ENCODE measurements at places on chromosomes 12 and 14.
A peak's percentile ranks its signal among the peaks of the same experiment; 100 is the strongest.

- DNase-seq, result no peak
These were observed 17.3 kb downstream of the KLRK1 start for GRCh38 chr12:10372559-10372958.

DNA sequence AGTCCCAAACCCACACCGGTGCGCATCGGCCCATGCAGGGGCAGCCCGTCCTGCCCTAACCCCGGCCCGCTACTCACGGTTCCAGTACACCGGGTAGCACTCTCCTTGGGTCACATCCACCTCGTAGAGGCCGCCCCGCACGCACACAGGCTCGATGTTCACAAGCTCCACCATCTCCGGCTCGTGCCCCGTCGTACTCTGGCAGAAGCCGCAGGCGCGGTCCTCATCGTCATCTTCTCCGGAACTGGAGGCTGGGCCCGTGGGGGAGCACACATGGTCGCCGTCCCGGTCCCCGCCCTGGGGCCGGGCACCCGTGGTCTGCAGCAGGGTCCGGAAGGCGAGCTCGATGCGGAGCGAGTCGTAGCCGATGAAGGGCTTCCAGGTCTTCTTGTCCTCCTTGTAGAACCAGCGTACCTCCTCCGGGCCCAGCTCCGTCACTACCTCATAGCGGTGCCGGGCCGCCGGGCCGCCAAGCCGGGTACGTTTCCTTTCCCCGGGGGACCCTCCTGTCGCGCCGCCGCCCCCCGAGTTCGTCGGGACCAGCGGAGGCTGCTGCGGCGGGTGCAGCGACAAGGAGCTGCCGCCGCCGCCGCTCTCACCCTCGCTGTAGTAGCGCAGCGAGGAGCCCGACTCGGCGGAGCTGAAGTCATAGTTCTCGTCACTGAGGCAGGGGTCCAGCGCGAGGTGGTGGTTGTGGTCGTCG lies 788 bp downstream of the DDHD1 start:
- peak; percentile 89 for DNase-seq

DNA sequence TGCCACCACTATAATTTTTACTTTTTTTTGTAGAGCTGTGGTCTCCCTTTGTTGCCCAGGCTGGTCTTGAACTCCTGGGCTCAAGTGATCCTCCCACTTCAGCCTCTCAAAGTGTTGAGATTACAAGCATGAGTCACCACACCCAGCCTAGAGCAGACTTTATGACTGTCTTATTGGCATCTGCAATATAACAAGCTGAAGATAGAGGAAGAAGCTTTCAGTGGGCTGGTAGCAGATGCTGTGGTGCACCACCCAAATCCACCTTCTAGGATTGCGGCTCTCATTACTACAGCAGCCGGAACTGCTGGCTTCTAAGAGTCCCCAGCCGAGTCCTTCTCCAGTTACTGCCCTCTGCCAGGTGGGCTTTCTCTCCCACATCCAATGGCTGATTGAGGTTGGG lies 7.6 kb upstream of the STK38L start:
- no peak for DNase-seq

DNA sequence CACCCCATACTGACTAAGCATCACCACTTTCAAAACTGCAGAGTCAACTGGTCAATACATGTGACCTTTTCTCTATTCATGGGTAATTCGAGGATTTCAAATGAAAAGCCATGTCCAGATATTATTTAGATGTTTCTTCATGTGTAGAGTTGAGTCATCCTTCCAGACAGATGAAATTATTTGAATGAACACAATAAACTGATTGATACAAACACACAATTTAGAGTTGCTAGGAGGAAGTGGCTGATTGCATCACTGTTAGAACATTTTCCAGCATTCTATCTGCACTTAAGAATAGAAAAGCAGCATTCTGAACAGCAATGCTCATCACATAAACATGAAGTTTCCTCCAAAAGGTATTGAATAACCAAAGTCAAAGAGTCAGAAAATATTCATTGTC lies 273.5 kb upstream of the SOX5 start:
- DNase-seq, result peak; percentile 14

DNA sequence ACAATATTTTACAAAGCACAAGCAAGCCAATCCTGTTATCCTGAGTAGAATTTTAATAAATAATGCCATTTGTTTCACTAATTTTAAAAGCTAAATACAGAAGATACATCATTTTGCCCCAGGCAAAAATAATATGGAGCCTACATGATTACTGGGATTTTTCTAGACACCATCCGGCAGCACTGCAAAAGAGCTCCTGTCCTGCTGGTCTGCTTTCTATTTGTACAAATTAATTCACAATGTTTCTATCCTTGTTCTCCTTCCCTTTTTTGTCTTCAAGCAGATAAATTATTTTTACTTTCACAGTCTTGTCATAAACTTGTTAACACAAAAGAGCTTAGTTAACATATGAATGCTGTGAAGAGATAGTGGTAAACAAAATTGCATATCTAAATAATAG lies 4.6 kb downstream of the SIX1 start:
- DNase-seq, result peak; percentile 51

DNA sequence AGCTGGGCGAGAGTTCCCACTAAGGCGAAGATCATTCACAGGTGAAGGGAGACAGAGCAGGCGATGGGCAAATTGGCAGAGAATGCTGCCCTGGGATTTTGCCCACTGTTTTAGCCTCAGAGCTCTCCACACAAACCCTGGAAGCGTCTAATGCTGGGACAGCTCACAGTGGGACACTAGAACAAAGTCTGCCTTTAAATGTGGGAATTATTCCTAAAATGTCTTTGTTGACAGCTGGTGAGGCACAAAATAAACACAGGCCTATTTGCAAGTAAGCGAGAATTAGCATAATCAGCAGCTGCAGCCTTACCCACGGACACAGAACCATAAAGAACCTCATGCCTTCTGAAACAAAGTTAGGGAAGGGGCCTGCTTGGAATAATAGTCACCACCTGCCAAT lies 824.5 kb downstream of the AACS start:
- DNase-seq, result no peak

DNA sequence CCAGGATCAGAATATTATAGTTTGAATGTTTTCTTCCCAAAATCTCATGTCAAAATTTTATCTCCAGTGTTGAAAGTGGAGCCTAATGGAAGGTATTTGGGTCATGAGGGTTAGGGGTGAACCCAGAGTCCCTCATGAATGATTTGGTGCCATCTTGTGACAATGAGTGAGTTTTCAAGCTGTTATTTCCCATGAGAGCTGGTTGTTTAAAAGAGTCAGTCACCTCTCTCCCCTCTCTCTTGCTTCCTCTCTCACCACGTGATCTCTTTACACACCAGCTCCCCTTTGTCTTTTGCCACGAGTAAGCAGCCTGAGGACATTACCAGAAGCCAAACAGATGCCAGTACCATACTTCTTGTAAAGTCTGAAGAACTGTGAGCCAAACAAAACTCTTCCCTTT lies 561.6 kb downstream of the RERGL start:
- DNase-seq, result no peak

- no peak for DNase-seq
These were observed 21.2 kb downstream of the APPL2 start for GRCh38 chr12:105214670-105215375.

- DNase-seq, result peak; percentile 90
These were observed 12.4 kb downstream of the MSI1 start for GRCh38 chr12:120356567-120357030.

- no peak for DNase-seq
These were observed 295.3 kb upstream of the SOX5 start for GRCh38 chr12:24244801-24245200.

- no peak for DNase-seq
These were observed 121.8 kb downstream of the BBS10 start for GRCh38 chr12:76226397-76226796.

DNA sequence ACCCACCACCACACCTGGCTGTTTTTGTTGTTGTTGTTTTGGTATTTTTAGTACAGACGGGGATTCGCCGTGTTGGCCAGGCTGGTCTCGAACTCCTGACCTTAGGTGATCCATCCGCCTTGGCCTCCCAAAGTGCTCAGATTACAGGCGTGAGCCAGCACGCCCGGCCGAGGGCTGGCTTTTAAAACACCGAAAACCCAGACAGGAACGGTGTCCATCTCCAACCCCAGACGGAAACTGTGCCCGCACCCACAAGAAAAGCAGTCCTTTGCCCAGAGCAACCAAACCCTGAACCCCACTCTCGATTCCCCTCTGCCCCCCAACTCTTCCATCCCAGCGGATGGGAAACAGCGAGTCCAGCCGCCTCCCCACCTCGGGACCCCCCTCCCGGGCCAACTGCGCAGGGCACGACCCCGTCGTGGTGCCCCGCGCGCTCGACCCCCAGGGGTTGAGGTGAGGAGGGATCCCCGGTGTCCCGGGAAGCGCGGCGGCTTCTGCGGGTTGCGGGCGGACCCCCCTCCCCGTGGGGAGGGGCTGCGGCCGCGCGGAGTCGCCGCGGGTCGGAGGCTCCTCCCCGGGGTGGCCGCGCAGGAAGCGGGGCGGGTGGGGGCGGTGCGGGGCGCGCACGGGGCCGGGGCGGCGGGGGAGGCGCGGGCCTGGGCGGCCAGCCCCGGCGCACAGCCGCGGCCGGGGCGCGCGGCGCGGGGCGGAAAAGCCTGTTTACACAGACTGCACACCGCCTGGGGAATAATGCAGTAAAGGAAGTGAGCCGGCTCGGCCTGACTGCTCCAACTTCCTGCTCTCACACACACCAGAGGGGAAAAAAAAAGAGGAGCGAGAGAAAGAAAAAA lies at the start of gene ELK3:
ELK3 (plus strand) TSS at position 651 of the 851 bp plus-strand sequence.
- peak; percentile 85 for DNase-seq

GRCh38 chr12:24198070-24198469 lies 248.6 kb upstream of the SOX5 start:
- DNase-seq, result peak; percentile 33

- peak; percentile 63 for DNase-seq
These were observed 991.2 kb downstream of the VRK1 start for GRCh38 chr14:97788364-97788763.

DNA sequence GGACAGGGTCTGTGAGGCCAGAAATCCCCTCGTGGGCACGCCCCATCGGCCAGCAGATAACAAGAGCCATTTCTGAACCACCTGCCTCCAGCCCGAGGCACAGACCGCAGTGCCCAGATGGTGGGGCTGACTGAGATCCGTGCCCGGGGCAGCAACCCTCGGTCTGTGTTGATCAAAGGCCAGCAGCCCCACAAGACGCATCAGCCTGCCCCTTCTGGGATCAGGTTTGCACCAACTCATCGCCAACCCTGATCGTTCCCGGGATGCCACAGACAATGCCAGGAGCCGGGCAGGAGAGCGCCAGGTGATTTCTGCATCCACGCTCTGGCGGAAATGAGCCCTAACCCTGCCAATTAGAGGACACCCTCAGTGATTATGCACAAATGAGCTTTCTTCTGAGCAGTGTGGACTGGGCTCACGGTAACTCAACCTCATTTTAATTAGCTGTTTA lies 64.5 kb downstream of the TESC start:
- DNase-seq, result no peak

GRCh38 chr12:124739953-124740561 lies 123.6 kb downstream of the SCARB1 start:
- peak; percentile 10 for DNase-seq

DNA sequence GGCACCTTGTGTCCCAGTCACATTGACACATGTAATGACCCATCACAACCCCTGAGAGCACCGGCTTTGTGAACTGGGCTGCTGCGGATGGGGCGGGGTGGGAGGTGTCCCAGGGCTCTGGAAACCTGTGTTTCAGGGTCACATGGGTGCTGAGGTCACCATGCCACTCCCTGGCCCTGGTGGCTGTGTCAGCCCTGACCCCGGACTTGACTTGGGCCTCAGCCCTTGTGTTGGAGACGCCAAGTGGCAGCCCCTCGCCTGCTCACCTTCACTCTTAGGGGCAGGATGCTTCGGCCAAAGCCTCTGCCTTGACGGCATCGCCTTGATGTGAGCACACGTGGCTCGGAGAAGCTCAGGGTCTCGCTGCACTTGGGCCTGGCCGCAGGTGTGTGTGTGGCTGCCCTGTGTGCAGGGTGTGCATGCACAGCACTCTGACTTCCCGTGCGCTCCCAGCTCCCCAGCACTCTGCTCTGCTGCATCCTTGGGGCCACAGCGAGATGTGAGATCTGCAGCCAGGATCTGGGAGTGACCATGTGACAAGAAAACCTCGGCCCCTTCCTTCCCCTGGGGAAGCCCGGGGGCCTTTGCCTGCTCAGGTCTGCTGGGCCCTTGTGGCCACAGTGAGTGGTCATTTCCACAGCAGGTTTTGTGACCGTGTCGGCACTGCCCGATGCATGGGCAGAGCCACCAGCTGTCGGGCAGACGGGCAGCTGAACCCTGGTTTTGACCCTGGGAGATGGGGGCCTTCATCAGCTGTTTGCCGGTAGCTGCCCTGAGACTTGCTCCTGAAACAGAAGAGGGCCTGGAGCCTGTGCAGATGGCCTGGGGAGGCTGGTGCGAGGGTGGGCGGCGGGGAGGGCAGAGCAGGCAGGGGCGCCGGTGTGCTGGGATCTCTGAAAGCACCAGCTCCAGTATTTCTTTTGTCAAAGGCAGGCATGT lies 167.4 kb downstream of the KIF26A start:
- DNase-seq, result no peak

- peak; percentile 35 for DNase-seq
These were observed 73.4 kb upstream of the EIF5 start for GRCh38 chr14:103260629-103261124.

- DNase-seq, result no peak
These were observed 32.6 kb downstream of the CPSF2 start for GRCh38 chr14:92154283-92154942.

- DNase-seq, result no peak
These were observed 18.8 kb downstream of the NIN start for GRCh38 chr14:50812180-50812579.

GRCh38 chr14:102020058-102020971 lies 55.9 kb downstream of the DYNC1H1 start:
- peak; percentile 3 for DNase-seq

GRCh38 chr12:95694136-95694535 lies 96.4 kb downstream of the NTN4 start:
- DNase-seq, result no peak

DNA sequence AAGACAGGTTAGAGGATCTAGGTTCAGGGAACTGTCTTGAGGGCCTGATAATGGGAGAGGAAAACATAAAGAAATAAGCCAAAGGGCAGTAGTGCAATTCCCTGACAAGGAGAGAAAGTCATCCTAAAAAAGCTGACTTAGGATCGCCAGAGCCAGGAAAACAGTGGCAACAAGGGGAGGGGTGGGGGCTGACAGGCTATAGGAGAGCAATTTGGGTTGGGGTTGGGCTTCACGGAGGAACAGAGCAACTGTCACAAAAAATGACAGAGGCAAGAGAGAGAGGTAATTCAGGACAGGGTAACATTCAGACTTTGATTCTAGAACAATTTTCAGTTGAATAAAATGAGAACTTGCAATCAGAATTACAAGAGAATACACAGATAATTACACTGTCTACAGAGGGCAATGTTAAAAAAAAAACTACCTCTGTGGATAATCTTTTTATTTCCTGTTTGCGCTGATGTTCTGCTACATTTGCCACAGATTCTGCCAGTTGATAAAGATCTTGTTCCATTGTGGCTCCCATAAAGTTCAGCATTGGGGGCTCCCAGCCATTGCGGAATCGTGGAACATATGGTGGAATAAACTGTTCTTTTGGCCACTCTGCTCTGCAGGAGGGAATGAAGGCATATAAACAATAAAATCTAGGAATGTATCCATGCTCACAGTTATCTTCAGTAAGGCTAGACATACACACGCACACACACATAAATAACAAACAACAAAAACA lies 138.6 kb downstream of the EPS8 start:
- no peak for DNase-seq
